ENCODE measurements at places on chromosomes 12 and 14.

- no peak for DNase-seq
Observed at GRCh38 chr14:29999013-29999539, 71.4 kb upstream of the PRKD1 start.

DNA sequence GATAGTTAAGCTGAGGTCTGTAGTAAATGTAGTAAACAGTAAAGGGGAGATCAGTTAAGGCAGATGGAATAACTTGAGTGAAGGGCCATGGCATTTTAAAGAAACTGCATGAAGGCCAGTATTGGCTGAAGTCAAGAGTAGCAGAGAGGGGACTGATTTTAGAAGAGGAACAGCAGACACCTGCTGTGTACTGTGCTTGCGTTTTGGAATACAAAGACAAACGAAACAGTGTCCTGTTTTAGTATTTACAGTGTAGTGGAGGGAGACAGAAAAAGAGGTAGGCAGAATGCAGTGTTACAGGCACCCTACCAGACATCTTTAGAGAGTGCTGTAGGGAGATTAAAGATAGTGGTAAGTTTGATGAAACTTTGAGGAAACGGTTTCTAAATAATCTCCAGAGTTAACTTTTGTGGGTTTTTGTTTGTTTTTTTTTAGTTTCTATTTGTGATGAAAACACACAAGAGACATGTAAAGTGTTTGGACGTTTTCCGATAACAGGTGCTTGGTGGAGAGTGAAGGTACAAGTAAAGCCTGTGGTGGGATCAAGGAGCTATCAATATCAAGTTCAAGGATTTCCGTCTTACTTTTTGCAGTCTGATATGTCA lies 2.1 kb downstream of the HELB start:
- no peak for DNase-seq

DNA sequence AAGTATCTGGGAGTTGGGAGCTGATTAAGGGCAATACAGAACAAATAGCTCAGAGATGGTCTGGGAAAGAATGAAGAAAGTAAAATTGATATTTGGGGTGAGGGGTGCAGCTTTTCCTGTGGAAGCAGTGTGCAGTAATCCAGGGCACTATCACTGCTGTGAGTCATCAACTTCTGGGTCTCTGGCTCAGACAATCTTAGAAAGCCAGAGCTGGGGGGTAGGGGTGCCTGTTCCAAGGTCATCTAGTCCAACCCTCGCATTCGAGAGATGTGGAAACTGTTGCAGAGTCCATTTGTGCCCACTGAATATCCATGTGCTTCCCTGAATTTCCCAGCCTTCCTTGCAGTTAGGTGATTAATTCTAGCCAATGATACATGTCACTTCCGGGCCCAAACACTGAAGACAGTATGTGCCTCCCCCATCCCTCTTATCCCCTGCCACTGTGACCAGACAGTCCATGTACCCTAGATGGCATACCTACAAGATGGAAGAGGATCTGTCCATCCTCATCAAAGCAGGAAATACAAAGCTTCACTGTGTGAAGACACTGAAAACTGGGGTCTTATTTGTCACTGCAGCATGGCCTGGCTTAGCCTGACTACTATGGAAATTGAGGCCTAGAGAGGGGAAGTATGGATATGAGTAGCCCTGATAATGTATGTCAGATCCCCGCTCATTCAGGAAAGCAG lies 51.9 kb downstream of the ZFP36L1 start:
- DNase-seq, result no peak

GRCh38 chr12:94133964-94134795 lies 14.2 kb upstream of the PLXNC1 start:
- peak; percentile 62 for DNase-seq

GRCh38 chr12:88400302-88400701 lies 180.0 kb downstream of the KITLG start:
- DNase-seq, result no peak

DNA sequence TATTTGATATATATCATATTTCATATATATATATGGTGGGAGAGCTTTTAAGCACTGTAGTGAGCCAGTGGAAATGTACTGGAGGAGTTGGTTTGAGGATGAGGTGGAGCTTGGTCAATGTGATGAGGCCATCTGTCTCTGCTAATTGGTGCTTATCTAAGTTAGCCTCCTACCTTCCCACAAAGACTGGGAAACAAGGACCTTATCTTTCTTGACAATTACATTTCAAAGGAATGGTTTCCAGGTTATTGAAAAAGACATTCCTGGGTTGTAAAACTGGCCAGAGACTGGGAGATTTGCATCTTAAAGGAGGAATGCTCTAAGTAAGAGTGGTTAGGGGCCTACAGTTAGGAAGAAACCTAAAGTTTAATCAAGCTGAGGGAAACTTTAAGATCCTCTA lies 212.8 kb upstream of the SYT1 start:
- DNase-seq, result no peak

GRCh38 chr12:95402096-95402495 lies 71.9 kb upstream of the METAP2 start:
- DNase-seq, result no peak

DNA sequence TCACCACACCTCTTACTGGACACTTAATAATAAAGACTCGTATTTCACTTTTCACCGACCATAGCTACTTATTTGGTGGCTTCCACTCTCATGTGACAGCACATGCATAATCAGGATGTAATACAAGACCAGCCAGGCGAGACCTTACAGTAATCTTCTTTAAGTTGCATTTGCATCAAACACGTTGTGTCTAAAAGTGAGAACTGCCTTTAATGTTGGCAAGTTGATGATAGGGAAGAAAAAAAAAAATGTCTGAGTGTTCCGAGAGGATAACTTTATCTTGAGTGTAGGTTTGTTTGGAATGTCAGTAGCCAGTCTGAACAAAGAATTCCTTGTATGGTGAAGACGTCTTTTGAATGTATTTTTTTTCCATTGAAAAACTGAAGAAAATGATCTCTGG lies 440.4 kb downstream of the ADAMTS20 start:
- no peak for DNase-seq

- no peak for DNase-seq
Observed at GRCh38 chr14:74954947-74955228, 509 bp downstream of the PGF start.

GRCh38 chr12:85348779-85349178 lies 68.8 kb downstream of the ALX1 start:
- no peak for DNase-seq

DNA sequence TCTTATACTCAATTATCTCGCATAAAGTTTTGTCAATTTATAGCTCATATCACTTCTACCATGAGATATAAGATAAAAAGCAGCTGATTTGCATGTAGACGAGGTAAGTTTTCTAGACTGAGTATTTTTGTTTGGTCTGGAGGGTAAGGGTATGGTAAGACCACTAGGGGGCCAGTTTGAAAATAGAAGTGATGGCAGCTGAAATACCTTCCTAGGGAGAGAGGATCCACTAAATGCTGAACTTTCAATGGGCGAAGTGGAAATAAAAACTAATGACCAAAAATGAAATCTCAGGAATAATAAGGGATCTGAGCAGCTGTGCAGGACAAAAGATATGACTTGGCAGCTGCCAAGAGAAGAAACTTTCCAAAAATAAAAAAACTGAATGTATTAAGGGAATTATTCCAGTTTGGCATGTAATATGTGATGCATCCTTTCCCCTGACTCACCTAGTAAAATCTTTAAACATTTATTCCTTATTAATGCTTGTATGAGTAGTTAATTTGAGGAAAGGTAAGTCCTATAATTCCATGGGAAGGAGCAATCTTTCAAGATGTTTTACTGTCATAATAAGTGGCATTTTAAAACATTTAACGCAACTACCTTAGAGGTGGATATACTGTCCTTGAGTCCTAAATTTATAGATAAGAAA lies 754.5 kb downstream of the C12orf50 start:
- peak; percentile 52 for DNase-seq

- DNase-seq, result no peak
Observed at GRCh38 chr12:104566244-104566993, 109.7 kb downstream of the CHST11 start.

DNA sequence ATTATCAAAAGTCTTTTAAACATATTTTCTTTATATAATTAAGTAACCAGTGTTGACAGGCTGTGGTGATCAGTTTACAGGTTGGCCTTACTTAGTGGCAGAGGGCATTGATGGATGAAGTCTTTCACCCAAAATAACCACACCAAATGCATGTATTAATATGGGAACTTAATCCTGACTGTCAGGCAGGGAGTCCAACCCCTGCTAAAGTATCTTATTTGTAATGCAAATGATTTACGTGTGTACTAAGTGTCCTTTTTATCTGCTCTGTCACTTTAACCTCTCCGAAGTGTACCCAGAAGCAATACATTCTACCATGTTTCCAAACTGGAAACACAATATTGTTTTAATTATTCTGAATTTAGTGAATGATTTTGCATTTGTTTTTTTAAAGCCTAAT lies 1.4 kb downstream of the MYBPC1 start:
- DNase-seq, result no peak

DNA sequence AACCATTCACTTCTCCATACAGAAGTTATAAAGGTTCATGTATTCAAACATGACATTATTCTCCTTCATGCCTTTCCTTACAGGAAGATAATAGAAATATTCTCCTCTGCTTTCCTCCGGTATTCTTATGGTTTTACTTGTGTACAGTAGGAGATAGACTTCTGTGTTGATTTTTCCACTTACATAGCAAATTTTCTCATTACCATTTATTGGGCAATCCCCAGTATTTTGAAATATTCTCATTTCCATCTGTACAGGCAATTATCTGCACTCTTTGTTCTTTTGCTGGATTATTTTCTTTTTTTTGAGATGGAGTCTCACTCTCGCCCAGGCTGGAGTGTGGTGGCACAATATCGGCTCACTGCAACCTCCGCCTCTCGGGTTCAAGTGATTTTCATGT lies 11.0 kb downstream of the PXMP2 start:
- no peak for DNase-seq

DNA sequence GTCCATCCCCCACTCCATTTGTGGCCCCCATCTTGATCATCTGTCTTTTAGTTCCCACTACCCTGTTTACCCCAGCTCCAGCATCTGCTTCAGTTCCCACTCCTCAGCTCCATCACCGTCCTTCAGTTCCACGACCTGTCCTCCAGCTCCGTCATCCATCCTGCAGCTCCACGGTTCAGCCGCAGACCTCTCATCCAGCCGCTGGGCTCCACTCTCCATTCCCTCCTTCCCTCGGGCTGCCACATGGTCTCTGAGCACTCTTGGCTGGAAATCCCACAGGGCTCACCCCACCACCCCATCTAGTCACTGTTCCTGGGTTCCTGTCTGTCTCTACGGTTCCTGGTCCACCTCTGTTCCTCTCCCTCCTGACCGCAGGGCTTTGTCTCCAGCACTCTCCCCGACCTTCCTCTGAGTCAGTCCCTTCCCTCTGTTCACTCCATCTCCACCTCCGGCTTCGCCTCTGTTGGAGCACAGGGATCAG lies 3.3 kb upstream of the P3H3 start:
- DNase-seq, result no peak

DNA sequence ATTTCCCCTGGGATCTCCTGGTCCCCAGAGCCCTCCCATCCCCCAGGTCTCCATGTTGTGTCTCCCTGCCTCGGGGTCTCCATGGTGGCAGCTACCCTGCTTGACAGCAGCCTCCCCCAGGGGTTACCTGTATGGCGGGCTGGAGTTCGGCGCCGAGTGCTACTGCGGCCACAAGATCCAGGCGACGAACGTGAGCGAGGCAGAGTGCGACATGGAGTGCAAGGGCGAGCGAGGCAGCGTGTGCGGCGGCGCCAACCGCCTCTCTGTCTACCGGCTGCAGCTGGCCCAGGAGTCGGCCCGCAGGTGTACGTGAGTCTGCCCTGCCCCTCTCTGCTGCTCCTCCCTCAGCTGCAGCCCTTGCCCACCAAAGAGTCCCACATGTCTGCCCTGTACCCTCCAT lies 80.9 kb downstream of the WSCD2 start:
- DNase-seq, result no peak

DNA sequence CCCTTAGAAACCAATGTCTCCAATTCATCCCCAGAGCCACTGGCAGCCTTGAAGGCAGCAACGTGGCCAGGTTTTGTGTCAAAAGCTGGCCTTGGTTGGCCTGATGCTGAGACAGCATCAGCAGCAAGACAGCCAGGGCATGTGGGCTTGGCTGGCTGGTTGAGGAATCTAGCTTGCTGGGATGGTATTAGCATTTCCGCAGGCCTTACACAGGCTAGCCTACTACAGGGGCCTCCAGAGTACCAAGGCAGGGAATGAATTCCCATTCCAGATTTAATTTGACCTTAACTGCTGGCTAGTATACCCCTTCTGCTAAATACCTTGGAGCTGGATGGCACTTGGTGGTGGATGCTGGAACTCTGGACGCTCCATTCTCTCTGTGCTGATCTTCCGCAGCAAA lies 15.8 kb downstream of the NGDN start:
- no peak for DNase-seq

- no peak for DNase-seq
Observed at GRCh38 chr12:27472604-27473003, 26.1 kb downstream of the SMCO2 start.

GRCh38 chr14:63933110-63933509 lies 80.3 kb downstream of the SYNE2 start:
- DNase-seq, result no peak

GRCh38 chr12:92164712-92165111 lies 19.1 kb upstream of the BTG1 start:
- no peak for DNase-seq

GRCh38 chr12:120397824-120398540 lies 29.0 kb upstream of the MSI1 start:
- DNase-seq, result no peak

- DNase-seq, result no peak
Observed at GRCh38 chr14:79528828-79529416, 682.4 kb downstream of the DIO2 start.

DNA sequence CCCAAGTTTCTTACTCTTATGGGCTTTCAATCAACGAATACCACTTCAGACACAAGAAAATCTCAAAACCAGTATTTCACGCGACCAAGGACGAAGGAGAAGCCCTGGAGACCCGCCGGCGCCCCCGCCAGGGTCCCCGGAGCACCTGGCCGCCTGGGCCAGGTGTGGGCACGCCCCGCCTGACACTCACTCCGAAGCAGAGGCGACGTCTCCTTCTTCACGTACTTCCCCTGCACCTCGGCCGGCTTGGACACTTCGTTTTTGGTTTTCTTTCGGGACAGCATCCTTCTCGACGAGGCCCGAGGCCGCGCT lies 466 bp downstream of the SAV1 start:
- no peak for DNase-seq

DNA sequence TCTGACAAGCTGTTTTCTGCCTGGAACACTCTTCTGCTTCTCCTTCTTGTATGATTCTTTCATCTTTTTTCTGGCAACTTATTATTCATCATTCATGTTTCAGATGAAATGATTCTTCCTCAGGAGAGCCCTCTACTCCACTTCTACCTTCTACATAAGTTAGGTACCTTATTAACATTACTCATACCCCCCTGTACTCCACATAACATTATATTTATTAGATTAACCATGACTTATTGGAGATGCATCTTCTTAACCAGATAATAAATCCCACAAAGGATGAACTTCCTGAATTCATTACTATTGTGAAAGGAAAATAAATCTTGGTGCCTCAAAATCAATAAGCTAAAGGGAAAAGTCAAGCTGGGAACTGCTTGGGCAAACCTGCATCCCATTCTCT lies 1636.5 kb upstream of the FLRT2 start:
- DNase-seq, result no peak

DNA sequence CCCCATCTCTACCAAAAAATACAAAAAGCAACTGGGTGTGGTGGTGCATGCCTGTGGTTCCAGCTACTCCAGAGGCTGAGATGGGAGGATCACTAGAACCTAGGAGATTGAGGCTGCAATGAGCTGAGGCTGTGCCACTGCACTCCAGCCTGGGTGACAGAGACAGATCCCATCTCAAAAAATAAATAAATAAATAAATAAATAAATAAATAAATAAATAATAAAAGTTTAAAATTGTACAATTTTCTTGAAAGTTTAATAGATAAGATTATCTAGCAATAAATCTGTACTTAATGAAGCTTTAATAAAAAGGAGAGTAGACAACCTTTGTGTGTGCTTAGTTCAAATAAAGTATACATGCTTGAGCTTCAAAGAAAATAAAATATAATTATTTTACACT lies 310.0 kb upstream of the LRIG3 start:
- DNase-seq, result no peak

Data from HCEC 1CT (cell line).